ENCODE measurements at places on chromosomes 7 and 10.
A peak's percentile ranks its signal among the peaks of the same experiment; 100 is the strongest.

GRCh38 chr7:81562581-81562980 is 207.3 kb downstream of the HGF start:
- peak; percentile 10 for DNase-seq

GRCh38 chr10:12823328-12823727 is 178.2 kb downstream of the CCDC3 start:
- no peak for DNase-seq

GRCh38 chr10:24854256-24854655 is 98.2 kb downstream of the PRTFDC1 start:
- no peak for DNase-seq

GRCh38 chr10:132507956-132508490 is 29.6 kb upstream of the INPP5A start:
- DNase-seq: no peak

GRCh38 chr7:149884541-149884940 is 10.8 kb downstream of the ATP6V0E2 start:
- DNase-seq: no peak

DNA sequence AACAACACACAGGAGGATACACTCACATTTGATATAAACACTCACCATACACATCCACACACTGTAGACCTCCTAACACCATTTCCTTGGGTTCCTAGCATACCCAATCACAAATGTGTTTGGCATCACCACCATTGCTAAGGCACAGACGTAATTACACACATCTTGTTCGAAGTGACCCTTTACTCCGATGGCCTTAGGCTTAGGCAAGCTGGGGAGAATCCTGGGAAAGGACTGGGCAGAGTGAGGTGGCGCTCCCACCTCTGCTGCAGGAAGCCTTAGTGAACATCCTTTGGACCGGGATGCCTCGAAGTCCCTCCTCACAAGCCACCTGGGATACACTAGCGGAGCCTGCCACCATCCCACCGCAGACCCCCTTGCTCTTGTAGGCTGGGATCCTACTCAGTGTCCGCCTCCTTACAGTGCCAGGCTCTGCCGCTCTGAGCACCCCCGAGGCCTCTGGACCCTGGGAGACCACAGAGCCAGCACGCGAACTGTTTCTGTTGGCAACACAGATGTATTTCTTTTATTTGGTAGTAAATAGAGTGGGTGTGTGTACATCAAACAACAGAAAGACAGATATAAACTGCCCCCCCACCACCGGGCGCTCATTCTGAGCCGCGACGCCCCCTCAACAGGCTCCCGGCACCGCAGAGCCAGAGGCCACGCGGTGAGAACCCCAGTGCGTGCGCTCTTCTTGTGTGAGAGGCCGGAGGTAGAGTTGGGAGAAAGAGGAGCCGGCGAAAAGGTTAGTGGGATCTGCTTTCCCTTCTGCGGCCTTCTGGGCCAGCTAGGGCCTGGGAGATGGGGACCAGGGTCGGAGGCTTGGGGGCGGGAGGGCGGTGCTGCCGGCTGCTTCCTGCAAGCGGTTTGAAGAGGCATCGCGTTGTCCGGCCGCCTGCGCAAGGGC is 5.9 kb upstream of the HMX2 start:
- peak; percentile 26 for DNase-seq

DNA sequence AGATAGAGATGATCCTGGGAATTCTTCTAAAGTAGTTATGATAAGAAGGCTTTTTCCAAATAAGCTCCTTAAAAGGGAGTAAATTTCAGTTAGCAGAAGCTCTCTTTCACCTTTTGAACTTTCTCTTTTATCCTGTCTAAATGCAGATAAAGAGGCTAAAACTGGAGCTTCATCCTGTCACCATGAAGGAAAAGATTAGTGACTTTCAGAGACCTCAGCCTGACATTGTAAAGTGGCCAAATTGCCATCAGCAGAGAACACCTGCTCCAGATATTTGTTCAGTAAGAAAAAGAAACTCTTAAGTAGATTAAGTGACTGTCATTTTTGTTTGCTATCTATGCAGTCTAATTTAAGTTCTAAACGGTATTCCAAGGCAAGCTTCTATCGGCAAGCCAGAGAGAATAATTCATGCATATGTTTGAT is 18.3 kb downstream of the VWDE start:
- peak; percentile 7 for DNase-seq

DNA sequence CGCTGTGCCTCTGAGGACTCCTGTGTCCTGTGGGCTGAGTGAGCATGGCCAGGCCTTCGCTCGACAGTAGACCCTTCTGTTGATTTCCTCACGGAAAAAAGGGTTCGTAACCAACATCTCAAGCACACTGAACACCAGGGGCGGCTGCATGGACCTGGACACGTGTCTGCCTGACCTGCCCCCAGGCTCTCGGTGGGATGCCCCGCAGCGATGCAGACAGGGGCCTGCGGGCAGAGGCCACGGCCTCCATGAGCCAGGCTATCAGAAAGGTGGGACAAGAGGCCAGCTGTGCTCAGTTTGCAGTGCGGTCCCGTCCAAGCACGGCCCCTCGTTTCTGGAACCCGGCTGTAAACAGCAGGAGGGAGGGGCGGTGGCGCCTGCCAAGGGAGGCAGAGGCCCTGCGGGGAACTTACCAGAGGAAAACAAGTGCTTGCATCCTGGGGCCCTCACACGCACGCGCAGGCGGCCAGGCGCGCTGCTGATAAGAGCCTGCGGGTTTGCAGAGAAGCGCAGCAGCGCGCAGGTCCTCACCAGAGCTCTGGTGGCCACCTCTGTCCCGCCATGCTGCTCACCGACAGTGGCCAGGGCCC is 10.6 kb downstream of the GPR146 start:
- DNase-seq: peak; percentile 81

- DNase-seq: no peak
Observed at GRCh38 chr10:46553238-46554049, 3.0 kb downstream of the GPRIN2 start.

- DNase-seq: peak; percentile 57
Observed at GRCh38 chr7:1015196-1016121, 28.9 kb upstream of the GPR146 start.

DNA sequence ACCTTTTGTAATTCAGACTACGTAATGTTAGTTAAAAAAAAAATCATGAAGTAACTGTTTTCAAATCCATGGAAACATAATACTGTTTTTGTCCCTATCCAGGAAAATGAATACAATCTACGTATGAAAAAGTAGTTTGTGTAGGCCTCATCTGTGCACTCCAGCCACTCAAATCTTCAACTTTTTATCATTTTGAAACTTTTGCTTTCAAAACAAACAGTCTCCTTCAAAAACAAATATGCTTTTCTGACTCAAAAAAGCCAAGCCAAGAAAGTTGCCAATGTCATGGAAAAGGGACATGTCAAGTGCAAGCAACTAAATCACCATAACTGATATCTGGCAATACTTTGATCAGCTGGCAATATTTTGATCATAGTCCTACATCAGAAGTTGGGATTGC is 13.1 kb downstream of the THNSL1 start:
- DNase-seq: no peak

DNA sequence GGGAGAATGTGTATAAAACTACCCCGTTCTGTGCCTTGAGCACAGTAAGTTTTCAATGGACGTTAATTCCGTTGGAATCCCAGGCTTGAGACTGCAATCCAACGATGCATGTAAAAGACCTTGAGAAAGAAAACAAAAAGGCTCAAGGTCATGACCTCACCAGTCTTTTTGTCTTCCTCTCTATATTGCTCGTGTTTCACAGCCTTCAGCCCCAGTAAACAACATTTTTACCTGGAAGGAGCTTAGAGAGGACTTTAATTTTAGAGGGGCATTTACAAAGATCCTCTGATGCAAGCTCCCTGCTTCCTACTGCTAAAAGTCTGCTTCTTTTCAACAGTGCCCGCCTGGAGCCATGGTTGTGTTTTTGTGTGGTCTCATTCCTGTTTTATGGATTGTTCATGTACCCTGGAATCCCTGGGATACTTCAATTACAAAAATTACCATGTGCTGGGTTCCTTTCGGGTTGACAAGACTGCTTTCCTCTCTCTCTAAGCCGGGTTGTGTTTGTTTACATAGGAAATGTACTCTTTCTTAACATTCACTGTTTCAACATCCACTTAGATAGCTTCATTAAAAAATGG is 320.1 kb upstream of the NFE2L3 start:
- DNase-seq: peak; percentile 81

- DNase-seq: no peak
Observed at GRCh38 chr10:132702601-132703418, 83.1 kb downstream of the NKX6-2 start.

DNA sequence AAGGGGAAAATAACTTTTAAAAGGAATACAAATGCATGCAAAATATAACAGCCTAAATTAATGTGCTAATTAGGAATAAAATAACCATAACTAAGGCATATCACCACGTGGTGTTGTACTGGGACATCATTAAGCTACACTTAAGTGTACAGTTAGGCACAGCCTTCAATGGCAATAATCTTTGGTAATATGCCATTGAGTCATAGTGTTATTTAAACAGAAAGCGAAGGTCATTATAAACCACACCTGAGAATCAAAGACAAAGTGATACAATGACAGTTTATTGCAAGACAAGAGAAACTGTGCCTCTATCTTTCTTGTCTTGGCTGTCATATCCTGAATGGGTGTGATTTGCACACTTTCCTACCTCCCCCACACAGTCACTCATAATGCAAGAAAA is 30.5 kb upstream of the AUTS2 start:
- no peak for DNase-seq

- no peak for DNase-seq
Observed at GRCh38 chr7:5488286-5488878, 64.7 kb upstream of the TNRC18 start.

- peak; percentile 27 for DNase-seq
Observed at GRCh38 chr10:133274751-133275683, 1.7 kb downstream of the ADAM8 start.

DNA sequence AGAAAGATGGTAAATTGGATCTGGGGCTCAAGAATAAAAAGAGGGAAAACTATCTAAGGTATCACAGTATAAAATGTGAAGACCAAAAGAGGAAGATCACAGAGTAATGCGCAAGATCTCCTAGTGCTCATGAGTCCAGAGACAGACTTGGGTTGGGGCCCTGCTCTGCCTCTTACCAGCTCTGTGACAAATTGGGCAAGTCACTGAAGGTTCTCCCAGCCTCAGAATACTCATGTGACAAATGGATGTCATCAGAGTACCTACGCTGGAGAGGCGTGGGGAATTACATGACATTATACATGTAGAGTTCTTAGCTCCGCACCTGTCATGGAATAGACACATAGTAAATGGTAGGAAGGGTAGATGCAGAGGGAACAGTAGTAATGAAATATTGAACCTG is 124.4 kb downstream of the DOCK4 start:
- DNase-seq: no peak

GRCh38 chr10:8361510-8361844 is 307.0 kb downstream of the GATA3 start:
- DNase-seq: no peak

- no peak for DNase-seq
Observed at GRCh38 chr10:1270906-1271305, 214.7 kb downstream of the WDR37 start.

- DNase-seq: no peak
Observed at GRCh38 chr10:119023553-119023868, 6.0 kb upstream of the NANOS1 start.

- no peak for DNase-seq
Observed at GRCh38 chr10:8138471-8138870, 84.0 kb downstream of the GATA3 start.

GRCh38 chr10:31390804-31391203 is 71.8 kb downstream of the ZEB1 start:
- DNase-seq: no peak

DNA sequence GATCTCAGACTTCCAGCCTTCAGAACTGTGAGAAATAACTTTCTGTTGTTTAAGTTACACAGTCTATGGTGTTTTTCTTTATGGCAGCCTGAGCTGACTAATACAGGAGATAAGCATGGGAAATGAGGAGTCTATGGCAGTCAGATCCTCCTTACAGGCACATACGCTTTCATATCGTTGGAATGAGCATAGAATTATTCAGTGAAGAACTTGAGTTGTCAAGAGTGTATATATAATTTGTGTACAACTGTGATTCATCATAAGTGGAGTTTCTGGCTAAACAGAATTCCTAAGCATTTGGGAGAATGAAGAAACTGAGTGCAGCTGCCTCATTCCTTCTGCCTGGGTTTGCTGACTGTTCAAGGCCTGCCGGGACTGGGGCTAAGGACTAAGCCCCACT is 516.7 kb downstream of the ADRA2A start:
- no peak for DNase-seq

GRCh38 chr7:151327659-151328058 is 14.0 kb upstream of the NUB1 start:
- DNase-seq: no peak

GRCh38 chr7:141012696-141013344 is 1.9 kb downstream of the MRPS33 start:
- DNase-seq: peak; percentile 4

- peak; percentile 59 for DNase-seq
Observed at GRCh38 chr7:107697321-107698049, 36.9 kb downstream of the SLC26A4 start.

DNA sequence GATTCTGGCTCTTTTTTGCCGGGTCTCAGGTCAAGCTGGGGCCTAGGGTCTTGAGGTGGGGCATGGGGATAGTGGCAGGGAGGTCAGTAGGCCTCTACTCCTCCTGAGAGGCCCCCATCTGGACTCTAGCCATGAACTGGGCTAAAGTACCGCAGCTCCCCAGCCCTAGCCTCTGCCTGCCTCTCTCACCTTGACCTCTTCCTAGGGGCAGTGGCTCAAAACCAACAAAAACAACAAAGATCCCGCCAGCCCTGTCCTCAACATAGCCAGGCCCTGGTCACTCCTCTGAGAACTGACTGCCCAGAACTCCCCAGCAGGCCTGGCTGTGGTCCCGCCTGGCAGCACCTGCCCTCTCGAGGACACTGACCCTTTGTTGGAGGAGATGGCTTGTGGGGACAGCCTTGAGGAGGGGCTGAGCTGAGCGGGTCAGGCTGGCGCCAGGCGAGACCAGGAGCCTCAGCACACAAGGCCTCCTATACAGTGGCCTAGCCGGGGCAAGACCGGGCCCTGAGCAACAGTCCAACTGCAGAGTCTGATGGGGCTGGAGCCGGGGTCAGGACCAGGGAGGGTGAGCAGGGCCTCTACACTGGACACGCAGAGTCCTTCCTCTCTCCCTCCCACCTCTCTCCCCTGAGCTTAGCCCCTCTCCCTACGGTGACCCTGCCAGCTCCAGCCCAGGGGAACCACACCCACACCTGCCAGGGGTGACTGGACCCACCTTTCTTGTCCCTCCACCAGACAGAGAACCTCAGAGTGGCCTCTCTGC is 11.6 kb upstream of the PPIF start:
- no peak for DNase-seq

DNA sequence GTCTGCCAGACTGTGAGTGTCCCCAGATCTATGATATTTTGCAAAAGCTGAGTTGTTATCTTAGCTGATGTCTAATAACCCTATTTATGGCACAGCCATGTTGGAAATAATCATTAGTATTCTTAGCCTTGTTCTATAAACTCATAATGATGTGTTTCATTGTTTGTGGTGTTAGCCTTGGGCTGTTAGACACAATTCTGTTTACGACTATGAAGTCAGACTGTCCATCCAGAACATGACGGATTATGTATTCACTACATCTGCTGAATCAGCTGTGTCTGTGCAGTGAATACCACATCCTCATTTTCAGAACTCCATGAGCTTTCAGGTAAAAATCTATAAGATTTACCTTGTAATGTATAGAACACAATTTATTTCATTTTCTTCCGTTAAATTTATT is 577.1 kb downstream of the NRG3 start:
- no peak for DNase-seq

GRCh38 chr7:117892821-117893220 is 19.6 kb upstream of the CTTNBP2 start:
- no peak for DNase-seq

GRCh38 chr10:18400201-18400905 is 251.0 kb downstream of the NSUN6 start:
- peak; percentile 82 for DNase-seq

GRCh38 chr10:11927746-11928145 is 104.6 kb downstream of the PROSER2 start:
- no peak for DNase-seq

Data from eye (tissue), 1 donor.